ENCODE measurements at places on chromosomes 13 and 19.

DNA sequence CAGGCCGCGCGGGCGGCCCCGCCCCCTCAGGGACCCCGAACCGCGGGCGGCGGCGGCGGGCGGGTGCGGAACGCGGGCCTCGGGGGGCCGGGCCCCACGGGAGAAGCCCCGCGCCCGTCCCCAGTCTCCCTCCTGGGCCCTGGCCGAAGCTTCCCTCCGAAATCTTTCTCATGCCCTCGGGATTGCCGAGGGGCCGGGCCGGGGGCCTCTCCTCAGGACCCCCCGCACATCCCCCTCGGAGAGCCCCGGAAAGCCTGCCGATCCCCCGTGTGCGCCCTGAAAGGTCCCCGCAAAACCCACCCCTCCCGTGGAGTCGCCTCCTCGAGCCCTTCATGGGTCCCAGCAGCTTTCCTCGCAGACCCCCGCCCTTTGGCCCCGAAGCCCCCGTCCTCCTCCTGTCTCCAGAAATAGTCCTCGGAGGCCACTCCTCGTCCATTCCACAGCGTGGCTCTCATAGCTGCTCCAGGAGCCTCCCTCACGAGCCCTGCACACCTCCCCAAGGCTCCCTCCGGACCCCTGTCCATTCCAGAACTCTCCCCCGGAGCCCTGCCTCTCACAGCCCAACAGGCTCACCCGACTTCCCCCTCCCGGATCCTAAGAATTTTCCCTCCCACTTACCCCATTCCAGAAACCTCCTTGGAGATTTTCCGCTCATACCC is 555 bp downstream of the SAMD4B start:
- peak; percentile 67 for DNase-seq

- DNase-seq = no peak
These were observed 4.0 kb downstream of the SPPL2B start for GRCh38 chr19:2332341-2333026.

GRCh38 chr13:102680842-102681740 is 13.8 kb downstream of the METTL21C start:
- DNase-seq = no peak

- peak; percentile 66 for DNase-seq
These were observed 726 bp upstream of the ZNF358 start for GRCh38 chr19:7515110-7515644.

DNA sequence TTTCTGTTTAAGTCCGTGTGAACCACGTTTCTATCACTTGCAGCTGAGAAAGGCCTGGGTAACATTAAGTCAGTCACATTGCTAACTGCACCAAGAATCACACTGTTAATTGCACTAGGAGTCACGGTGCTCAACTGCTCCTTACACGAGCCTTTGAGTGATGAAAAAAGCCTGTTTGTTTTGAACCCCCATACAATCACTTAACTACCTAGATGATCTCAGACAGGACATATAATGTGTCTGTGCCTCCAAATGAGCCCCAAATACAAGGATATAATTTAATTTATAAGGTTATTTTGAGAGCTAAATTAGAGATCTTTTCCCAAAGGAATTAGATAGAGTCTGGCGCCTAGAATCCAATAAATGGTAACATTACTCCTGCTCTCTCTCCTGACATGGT is 84.1 kb downstream of the MIPEP start:
- DNase-seq = no peak

DNA sequence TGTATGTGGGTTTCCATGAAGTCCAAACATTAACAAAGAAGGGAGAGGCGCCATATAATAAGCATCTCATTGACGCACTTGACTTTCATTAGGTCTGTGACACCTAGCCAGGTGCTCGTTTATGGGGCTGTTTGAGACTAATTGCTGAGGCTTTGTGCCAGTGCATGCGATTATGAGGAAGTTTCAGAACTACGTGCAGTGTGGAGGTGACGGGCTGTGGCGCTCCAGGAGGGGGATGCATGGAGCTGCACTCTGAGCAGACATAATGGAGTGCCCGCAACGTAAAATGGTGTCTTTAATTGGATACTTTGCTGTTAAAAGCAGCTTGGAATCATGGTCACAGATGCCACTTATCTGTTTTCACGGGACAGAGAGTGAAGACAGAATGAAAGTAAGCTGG is 223.2 kb downstream of the FGF9 start:
- DNase-seq = no peak

GRCh38 chr13:66508153-66508909 is 721.8 kb downstream of the PCDH9 start:
- no peak for DNase-seq

GRCh38 chr13:54492995-54493394 is 1464.4 kb downstream of the OLFM4 start:
- DNase-seq = no peak

DNA sequence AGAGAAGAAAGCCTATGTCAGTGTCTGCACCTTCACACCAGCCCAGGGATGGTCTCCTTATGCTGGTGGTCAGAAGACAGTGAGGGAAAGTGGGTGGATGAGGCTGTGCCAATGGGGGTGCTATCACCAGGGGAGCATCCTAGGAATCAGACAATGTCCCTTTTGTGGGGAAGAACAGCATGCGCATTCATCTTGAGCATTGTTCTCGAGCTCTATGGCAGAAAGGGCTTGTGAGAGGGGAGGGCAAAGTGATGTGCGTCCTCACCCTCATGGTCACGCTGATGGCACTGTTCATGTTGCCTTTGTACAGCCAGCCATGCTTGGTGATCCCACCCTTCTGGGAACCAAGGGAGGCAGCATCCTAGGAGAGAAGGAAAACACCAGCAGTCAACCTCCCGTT is 56.1 kb downstream of the DOCK9 start:
- no peak for DNase-seq

Measured in ascending aorta (tissue), 2 donors.